ENCODE measurements at places on chromosomes 7 and 10.

DNA sequence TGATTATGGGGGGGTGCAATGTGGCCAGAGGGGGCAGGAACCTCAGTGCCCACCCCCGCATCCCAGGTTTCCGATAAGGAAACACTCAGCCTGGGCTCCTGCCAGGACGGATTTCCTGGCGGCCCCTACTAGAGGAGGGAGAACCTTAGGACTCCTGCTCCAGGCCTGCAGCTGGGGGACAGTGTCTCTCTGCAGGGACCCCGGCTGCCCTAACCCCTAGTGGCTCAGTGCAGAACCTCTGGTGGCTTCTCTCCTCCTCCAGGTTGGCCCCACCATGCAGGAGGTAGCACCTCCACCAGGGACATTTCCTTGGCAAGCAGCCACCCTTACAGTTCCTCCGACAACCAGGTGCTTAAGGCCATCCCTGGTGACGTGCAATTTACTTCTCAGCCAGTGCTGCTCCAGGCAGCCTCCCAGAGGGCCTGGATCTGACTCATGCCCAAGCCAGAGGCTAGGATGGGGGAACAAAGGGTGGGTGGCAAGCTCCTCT is 31.9 kb downstream of the SH2B2 start:
- DNase-seq = no peak

- no peak for DNase-seq
Measured at GRCh38 chr7:108589874-108590273, 20.2 kb downstream of the DNAJB9 start.

- no peak for DNase-seq
Measured at GRCh38 chr7:158664406-158664805, 40.2 kb downstream of the NCAPG2 start.

DNA sequence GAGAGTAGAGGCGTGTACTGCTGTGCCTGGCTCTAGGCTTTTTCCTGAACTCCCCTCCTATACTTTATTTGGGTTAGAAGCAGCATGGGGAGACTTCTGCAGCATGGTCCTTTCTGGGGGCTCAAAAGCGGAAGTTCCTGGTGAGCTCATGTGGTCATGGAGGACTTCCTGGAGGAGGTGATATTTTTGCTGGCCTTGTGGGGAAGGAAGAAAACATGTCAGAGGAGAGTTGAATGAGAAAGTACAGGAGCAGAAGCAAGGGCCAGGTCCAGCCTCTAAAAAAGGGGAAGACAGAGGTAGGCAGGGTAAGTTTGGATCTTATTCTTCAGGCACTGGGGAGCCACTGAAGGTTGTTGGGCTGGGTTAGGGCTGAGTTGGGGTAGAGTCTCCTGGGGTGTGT is 45.5 kb downstream of the CASTOR2 start:
- DNase-seq = no peak

DNA sequence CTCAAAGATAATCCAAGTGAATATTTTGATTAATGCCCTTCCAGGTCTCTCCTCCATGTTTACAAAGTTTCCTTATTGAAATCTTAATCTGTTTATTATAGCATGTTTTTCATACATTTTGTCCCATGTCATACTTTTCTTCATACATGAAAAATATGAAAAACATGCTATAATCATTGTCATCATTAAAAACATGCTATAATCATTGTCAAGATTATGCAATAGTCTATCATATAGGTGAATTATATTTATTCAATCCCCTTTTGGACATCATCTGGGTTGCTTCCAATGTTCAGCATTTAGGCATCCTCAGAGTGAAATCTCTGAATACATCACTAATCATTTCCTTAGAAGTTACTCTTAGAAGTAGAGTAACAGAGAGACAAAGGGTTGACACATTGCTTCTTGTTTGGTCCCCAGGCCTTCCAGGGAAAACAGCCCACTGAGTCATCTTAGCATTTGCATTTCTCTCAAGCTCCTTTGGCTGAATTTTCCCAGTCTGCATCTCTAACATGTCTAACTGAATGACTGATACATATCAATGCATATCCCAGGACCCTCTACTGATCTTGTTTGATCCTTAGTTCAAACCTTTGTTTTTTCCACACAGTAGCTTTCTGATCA is 87.0 kb downstream of the SGMS1 start:
- DNase-seq = no peak
